ENCODE measurements at places on chromosomes 11 and 22.

GRCh38 chr11:3091846-3092602, 34.8 kb upstream of the CARS1 start:
- no peak for DNase-seq

DNA sequence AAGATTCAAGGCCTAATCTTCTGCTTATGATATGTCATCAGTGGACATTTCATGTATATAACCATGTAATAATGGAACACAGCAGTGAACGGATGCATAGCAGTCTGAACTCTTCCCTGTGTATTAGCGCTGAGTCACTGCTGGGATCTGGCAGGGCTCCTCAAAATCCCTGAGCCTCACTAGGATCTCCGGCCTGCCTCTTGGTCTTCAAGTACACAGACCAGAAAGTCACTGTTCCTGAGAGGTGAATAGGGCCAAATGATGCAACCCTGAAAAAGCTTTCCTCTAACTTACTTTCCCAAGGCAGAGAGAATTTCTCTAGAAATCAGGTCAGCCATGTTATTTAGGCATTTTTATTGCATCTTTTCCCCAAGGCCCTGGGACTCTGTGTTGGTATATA, 35.0 kb downstream of the POU2AF1 start:
- DNase-seq = no peak

DNA sequence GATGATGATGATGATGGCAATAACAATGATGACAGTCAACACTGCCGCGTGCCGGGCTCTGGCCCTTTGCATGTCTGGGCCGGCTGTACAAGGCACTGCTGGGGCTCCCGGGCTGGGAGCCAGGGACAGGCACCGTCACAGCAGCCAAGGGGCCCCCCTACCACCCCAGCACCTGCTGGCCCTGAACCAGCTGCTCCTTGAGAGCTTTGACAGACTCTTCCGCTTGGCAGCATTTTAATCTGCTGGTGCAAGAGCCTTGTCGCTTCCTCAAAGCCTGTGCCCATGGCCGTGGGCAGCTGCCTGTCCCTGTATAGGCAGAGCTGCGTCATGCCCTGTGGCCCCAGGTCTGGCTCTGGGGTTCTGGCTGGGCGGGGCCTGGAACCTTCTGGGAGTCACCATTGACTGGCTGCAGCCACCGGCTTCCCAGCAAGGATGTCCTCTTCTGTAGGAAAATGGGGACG, 12.9 kb upstream of the MUC6 start:
- peak; percentile 15 for DNase-seq

- no peak for DNase-seq
Observed at GRCh38 chr11:86124251-86125233, 55.7 kb upstream of the PICALM start.

- no peak for DNase-seq
Observed at GRCh38 chr22:41380993-41381328, 781 bp upstream of the TEF start.

- DNase-seq = no peak
Observed at GRCh38 chr22:24951942-24952836, at the start of gene KIAA1671. TSS of gene KIAA1671 (plus strand) at chr22:24952716. CDS start at chr22:25028000, 75,284 bp downstream.

DNA sequence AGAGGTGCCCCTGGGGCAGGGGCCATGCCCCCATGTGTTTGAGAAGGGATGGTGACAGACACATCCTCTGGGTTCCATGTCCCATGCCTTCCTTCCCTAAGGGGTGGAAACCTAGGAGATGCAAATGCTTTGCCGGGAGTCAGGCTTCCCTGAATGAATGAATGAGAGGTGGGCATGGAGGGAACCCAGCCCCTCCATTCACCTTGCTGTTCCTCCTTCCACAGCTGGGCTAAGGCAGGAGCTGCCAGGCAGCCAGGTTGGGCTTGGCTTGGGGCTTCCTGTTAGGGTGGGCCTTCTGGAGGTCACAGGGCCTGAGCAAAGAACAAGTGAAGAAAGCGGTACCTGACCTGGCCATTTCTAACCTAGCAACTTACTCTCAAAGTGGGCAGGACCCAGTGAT, 926 bp downstream of the POU2F3 start:
- no peak for DNase-seq

DNA sequence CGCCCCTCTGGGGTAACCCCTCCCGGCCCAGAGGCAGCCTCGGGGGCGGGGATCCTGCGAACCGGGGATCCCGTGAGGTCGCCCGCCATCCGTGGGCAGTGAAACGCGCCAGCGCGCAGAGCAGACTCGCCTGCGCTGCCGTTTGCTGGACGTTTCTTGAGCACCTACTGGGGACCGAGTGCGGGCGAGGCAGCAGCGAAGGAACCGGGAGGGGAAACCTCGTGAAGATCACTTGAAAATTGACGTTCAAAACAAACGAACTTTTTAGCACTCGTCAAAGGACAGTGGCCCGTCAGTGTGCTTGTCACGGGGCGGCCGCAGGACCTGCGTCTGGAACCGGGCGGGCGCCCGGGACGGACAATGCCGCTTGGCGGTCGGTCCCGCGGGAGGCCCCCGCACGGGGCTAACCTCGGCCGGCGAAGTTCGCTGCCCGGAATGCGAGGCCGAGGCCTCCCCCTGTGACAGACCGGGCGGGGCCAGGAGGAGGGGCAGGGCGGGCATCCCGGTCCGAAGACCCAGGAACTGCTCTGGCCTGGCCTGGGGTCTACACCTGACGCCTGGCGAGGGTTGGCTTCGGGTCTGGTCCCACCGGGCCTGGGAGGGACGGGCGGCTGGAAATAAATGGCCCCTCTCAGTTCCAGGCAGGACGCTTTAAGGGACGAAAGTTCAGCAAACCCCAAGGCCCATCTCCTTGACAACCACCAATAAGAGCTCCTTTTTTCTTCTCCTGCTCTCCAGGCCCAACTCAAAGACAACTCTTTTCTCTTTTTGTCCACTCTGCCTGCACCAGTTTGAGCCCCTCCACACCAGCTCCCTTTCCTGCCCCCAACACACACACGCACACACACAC, 723 bp upstream of the SCUBE1 start:
- no peak for DNase-seq

DNA sequence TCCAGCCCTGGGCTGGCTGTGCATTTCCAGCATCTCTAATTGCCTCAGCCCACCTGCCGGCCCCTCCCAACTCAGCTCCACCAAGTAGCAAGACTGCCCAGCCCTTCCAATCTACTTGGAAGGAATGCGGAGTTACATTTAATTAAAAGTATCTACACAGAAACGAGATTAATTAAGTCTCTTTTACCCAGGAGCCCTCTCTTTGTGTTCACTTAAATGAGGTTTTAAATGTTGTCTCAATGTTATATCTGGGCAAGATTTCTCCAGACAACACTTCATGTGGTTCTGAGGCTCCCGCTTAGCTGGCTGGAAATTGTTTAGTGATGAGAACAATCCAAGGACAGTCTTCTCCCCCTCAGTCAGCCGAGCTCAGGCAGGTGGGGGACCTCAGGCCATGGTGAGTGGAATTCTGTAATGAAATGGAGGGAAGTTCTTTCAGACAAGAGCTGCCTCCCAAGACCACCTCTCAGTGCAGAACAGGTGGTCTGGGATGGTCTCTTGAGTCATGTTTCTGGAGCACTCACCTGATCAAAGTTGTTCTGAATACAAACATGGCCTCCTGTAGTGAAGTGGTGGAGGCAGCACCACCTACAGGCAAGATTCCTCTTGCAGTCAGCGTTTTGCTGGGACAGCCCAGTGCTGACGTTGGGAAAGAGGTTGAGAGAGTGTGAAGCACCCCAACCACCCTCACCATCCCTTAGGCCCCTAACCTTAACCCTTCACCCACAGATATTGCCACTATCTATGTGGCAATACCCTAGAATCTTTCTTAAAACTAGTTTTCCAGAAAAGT, 371.6 kb downstream of the CADM1 start:
- no peak for DNase-seq

GRCh38 chr11:90134478-90135003, at the start of gene NAALAD2:
TSS of gene NAALAD2 (plus strand) at chr11:90134663. CDS start at chr11:90134759, 96 bp downstream.
- no peak for DNase-seq

DNA sequence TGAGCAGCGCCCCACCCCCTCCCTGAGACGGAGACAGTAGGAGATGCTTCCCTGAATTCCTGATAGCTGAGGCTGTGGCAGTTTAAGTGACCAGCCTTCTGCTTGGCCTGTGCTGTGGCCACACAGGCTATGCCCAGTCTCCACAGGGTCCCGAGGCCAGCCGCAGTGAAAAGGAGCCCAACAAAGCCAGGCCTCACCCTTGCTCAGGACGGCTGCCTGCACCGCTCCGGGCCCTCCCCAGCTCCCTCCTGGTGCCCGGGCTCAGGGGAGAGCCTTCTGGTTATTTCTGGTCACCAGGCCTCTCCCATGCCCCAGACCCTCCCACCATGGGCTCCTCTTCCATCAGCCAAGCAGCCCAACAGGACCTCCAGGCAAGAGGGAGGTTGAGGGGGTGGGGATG, 28.8 kb downstream of the LRRC10B start:
- no peak for DNase-seq

- DNase-seq = no peak
Observed at GRCh38 chr11:13921545-13921944, 41.0 kb upstream of the SPON1 start.

DNA sequence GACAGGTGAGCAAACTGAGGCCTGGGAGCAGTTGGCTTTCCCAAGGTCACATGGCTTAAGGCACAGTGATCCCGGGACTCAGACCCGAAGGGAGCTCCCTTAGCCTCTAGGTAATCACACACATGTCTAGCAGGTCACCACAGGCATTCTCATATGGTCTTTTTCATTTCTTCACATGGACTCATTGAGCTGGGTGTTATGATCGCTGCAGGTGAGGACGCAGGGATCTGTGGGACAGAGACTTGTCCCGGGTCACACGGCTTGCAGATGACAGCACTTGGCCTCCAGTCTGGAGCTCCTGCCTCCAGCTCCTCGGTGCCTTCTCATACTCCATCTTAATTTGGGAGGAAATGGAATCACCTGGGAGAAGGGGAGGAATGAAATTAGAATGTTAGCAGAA, 23.6 kb upstream of the CACNG2 start:
- DNase-seq = no peak

- no peak for DNase-seq
Observed at GRCh38 chr11:66315921-66316811, 678 bp downstream of the CD248 start.

- no peak for DNase-seq
Observed at GRCh38 chr11:37558619-37559210, 960.7 kb upstream of the RAG2 start.

- no peak for DNase-seq
Observed at GRCh38 chr11:123268156-123268555, 73.1 kb upstream of the CLMP start.

DNA sequence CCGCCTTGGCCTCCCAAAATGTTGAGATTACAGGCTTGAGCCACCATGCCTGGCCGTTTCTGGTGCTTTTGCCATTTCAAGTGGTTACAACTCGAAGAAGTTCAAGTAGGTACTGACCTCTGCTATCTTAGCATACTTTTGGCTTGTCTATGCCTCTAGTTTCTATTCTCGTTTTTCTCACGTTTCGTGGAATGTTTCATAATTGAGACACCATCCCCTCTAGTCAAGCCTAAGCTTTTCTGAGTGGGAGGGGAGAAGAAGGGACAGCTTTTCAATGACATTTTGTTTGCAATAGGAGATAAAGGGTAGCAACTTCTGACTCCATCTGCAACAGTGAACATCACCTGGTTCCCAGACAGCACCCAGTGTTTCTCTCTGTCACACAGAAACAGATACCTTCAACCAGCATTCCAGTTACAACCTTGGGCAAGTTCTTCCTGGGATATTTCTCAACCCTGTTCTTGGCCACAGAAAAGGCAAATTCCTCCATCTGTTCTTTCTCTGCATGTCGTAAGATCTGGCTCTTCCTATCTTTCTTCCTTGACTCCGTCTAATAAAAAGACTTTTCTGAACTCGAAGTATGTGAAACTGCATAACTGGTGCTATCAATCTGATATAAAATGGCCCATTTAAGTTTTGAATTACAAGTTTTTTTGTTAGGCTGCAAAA, 25.5 kb downstream of the DDI1 start:
- DNase-seq = no peak

- peak; percentile 90 for DNase-seq
Observed at GRCh38 chr11:116835042-116835772, 2.2 kb downstream of the APOA1 start.

DNA sequence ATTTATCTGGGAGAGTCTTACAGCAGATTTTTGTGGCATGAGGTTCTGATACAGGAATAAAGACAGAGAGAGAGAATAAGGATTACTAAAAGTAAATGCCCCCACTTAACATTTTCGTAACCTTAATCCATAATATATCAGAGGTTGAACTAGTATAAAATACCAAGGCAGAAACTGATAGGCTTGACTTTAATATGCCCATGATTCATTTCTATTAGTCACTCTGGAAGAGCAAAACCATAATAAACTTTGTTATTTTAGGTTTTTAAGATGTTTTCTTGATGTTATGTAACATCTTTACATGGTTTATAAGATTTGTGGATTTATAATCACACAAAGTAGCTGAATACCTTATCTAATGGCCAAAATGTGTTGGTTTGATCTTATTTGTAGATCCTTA, 19.1 kb downstream of the GUCY1A2 start:
- DNase-seq = no peak

- no peak for DNase-seq
Observed at GRCh38 chr22:29310065-29310862, 3.8 kb downstream of the GAS2L1 start.

DNA sequence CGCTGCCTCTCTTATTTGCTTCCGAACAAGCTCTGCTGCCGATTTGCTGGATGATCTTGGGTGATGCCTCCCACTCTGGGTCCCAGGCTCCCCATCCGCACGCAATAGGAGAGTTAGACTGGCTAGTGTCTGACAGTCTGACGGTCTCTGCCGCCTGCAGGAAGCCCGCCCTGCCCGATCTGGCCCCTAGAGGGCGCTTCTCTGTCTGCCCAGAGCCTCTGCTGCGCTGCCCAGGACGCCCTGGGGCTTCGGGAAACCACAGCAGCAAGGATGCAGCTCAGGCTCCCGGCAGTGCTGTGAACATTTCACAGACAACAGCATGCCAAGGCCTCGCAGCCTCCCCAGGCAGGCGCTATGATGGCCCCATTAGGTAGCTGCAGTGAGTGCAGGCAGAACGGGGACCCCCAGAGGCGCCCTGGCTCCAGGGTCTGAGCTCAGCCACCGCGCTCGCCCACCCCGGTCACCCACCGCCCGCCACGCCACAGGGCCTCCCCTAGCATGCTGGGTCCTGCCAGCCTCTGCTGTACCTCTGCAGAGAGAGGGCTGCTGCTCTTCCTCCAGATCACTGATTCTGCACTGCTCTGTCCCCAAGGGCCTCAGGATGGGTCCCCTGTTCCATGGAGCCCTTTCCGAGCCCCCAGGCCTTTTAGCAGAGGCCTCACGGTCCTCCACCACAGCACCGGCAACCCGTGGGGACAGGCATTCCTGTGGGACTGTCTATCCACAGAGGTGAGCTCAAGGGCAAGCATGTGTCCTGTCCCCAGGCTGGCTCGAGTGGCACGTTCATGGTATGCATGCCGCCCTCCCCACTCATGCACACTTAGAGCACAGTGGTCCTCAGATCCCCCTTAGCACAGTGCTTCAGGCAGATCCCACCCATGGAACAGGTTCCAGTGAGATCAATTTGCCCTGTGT, 4.3 kb upstream of the BAIAP2L2 start:
- DNase-seq = no peak
